ENCODE measurements at places on chromosomes 1 and 21.

DNA sequence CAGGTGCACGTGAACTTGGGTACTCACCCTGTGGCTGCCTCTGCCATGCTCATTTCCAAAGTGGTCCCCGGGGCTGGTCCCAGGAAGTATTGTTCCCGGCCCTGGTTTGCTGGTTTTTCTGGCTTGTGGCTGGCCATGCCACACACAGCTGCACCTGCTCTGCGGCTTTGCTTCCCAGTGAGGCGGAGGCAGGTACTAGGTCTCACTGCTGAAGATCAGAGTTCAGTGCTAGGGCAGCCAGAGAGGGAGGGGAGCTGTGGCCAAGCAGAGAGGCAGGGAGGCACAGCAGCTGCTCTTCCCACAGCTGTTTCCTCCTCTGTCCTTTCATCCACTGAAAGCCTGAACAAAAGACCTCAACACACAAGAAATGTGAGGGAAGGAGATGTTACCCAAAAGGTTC is 30.5 kb downstream of the ENO1 start:
- DNase-seq, result no peak

GRCh38 chr1:117852853-117853553 is 76.4 kb downstream of the GDAP2 start:
- DNase-seq, result no peak

GRCh38 chr1:218665221-218665620 is 320.1 kb downstream of the TGFB2 start:
- DNase-seq, result no peak

DNA sequence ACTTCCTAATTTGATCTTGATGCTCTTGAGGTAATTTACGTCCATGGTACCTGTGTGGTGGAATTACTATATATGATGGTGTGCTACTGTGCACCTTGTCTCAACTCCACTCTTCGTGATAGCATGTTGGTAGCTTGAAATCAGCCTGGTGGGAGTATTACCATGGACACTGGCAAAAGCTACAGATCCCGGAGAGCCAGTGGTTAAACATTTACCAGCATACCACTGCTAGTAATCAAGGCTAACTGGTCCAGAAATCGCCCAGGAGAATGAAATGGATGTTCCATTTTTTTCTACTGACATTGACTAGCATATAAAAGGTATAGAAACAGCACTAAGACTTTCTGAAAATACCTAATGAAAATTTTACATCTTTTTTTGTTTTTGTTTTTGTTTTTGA is 30.6 kb downstream of the ELK4 start:
- no peak for DNase-seq

GRCh38 chr1:7470904-7471638 is 300.0 kb upstream of the VAMP3 start:
- DNase-seq, result no peak

- no peak for DNase-seq
These were observed 79.6 kb downstream of the PDE4B start for GRCh38 chr1:65872301-65872700.

GRCh38 chr1:203569490-203570318 is 56.9 kb upstream of the ATP2B4 start:
- DNase-seq, result no peak

GRCh38 chr1:41433501-41433900 is 51.0 kb downstream of the EDN2 start:
- DNase-seq, result no peak

DNA sequence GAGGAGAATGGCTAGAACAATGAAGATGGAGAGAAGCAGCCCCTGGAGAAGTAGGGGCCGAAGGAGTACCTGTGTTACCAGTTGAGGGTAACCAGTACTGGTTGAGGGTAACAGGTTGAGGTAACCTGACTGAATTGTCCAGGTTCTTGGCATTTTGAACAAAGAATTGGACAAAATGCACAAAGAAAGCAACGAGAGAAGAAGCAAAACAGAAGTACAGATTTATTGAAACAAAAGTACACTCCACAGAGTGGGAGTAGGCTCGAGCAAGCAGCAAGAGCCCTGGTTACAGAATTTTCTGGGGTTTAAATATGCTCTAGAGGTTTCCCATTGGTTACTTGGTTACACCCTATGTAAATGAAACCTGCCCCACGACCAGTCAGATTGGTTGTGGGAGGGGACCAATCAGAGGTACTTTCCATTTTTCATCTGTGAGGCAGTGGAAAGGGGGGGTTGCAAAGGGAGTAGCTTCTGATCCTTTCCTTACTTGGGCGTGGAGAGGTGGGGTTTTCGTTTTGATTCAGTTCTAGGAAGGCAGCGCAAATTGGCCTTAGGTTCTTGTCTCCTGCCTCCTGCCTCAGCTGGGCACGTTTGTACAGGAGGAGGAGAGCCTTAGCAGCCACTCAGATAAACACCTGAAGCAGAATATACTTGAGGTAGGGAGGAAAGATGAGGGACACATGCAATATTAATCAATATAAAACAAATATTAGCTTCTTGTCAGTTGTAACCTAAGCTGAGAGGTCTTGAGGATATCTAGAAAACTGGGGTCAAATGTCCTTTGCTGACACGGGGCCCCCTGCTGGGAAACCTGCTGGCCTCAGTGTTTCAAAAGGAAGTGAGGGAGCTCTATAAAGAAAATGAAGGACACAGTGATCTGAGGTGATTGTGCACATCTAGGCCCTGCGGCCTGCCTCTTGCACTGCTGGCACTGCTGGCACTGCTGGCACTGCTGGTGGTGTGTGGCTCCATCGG is 14.3 kb upstream of the LSM10 start:
- DNase-seq, result no peak

- DNase-seq, result no peak
These were observed 10.3 kb downstream of the ZNF687 start for GRCh38 chr1:151292207-151293030.

GRCh38 chr1:238485057-238485911 is 594.6 kb upstream of the ZP4 start:
- no peak for DNase-seq

DNA sequence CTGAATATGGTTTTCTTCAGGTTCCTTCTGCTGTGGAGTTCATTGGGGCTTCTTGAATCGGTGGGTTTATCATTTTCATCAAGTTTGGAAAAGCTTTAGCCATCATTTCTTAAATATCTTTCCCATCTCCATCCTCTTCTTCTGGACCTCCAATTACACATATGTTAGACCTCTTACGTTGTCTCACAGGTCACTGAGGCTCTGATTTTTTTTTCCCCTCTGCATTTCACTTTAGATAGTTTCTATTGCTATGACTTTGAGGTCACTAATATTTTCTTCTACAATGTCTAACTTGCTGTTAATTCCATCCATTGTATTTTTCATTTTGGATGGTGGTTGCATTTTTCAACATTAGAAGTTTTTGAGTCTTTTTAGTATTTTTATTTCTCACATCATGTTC is 47.3 kb upstream of the CASZ1 start:
- no peak for DNase-seq

DNA sequence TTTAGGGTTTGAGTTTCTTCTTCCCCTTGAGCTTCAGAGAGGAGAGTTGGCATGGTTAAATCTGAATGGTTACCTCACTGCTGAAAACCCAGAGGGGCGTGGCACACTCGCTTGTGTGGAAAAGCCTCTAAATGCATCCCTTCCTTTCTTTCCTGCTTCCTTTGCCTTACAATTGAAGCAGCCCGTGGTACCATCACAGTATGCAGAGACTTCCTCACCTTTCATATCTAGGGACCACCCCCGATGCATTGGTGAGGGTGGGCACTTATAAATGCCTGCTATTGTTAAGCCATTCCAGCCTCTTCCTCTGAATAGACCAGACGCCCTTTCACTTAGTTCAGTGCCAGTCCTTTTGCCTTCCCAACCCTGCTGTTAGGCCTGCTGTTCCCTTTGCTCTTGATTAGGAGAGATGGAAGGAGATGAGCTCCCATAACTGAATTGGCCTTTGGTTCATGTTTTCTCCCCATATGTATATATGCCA is 21.9 kb upstream of the LAX1 start:
- no peak for DNase-seq

DNA sequence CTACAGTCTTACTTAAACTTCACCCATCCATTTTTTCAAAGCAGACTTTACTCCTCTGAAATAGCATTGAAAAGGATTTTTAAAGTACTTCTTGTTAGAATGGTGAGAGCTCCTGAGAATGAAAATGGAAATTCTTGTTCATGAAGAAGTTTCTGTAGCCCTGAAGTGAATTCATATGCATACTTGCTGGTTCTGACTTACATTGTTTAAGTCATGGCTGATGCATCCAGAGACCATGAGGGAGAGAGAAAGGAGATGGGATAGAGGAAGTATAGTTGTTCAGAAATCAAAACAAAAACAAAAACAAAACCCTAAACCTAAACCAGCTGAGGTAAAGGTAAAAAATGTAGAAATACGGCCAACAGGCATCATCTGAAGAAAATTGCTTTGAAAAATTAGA is 27.1 kb upstream of the SAMSN1 start:
- no peak for DNase-seq

DNA sequence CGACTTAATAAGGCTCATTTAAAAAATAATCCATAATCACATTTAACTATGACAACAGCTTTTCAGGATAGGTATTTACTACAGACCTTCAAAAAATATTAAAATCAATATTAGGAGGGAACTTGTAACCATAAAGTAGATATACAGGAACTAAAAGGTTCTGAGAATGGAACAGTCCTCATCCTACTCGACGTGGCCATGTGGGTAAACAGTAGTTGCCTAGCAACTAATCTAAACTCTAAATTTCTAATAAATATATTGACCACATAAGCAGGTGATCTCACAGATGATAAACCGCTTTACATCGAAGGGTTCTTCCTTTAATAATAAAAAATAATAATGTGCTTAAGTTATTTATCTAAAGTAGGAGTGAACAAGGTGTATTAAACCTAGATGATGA is 7.9 kb downstream of the AKT3 start:
- no peak for DNase-seq

- no peak for DNase-seq
These were observed 294.0 kb upstream of the PTBP2 start for GRCh38 chr1:96427616-96428015.

- DNase-seq, result no peak
These were observed 248.6 kb downstream of the DNM3 start for GRCh38 chr1:172089768-172090510.

DNA sequence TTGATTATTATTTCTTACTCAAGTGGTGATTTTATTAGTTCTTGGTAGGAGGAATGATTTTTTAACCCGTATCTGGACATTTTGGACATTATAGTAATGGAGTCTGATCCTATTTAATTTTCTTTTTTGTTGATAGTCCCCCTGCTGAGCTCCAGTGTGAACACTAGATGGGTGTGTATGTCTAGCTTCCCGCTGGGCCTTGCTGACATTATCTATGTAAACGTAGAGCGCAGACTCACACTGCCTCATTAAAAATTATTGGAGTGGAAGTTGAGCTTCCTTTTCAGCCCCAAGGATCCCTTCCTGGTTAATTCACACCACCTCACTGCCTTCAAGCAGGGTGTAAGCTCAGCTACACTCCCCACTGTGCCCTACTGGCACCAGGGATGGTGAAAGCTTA is 467.6 kb upstream of the PKN2 start:
- no peak for DNase-seq

DNA sequence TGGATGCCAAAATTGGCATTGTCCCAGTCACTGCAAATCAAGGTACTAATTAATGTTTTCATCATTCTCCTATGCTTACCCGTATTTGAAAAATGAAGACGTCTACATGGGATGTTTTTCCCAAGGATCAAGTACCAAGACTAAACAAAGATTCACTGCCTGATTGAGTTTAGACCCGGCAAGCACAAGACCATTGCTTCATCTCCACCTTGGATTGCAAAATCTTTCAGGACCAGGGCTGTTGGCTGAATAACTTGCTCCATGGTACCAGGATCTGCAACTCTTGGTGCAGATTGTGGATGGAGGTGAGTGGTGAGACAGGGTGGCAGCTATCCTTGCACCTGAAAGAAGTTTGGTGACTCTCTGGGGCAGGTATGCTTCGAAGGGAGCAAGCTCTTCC is 122.5 kb upstream of the ETS2 start:
- DNase-seq, result no peak

DNA sequence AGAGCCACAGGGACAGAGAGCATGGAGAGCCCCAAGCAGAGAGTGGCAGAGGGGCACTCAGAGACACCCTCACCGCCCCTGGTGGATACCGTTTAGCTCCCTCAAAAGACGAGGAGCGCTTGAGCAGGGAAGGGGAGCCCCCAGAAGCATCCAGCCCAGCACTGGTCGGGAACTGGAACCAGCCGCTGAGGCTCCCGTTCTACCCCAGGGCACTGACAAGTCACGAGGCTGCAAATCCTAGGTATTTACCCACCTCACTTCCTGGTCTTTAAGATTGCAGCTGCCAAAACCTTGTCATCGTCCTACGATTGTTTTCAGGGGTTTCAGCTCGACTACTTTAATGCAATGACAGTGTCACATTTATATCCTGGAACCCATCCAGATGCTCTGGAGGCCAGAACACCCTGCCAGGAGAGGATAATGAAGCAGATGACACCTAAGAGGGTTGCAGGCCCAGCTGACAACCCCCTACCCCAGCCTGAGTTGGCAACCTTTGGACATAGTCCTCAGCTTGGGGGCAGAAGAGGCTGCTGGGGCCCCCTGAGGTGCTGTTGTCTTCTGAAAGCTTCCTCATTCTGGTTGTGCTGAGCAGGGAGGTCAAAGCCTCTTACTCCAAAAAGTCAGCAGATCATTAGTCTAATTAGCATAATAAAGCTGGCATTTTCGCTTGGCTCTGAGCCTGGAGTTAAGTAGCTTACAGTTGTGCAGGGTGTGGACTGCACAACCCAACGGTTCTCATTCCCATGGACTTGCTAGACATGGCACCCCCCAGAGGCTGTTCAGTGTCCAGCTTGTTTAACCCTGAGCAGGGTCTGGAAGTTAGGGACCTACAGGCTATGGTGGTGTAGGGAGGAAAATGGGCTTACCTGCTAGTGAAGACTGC is 20.6 kb upstream of the BACE2 start:
- DNase-seq, result no peak

DNA sequence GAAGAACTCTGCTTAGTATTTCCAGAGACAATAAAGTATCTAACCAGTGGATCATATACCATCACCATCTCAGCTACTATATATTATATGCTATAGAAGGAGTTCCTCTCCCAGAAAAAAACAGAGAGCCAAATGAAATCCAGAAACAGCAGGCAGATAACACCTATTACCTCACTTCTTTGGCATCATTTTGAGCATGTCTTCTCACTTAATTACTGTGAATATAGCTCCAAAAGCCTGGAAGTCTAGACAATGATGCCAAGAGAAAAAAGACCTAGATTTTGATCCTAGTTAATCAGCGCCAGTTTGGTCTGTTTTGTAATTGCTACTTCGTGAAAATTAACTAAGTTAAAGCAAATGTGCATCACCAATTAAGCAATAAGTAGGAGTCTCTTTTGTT is 131.3 kb downstream of the EIF4G3 start:
- DNase-seq, result no peak

- DNase-seq, result peak; percentile 34
These were observed 522.6 kb downstream of the PTPRU start for GRCh38 chr1:29758781-29759499.

GRCh38 chr1:226402739-226403165 is 5.1 kb downstream of the PARP1 start:
- no peak for DNase-seq

DNA sequence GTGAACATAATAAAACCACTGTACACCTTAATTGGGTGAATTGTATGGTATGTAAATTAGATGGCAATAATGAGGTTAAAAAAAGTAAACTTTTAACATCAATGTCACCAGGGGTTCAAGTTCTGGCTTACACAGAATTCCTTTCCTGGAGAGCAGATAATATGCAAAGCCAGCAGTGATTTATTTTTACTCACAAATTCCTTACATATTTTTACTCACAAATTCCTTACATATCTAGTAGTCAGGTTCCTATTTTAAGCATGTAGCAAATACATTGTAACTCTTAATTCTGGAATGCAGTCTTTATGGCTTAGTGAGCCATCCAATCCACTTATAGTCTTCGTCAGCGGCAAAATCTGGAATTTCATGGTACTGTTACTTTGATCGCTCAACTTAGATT is 1.3 kb upstream of the UBE4B start:
- no peak for DNase-seq
